Right atrium auricular region (tissue), 2 donors: ENCODE measurements at places on chromosomes 3 and 15. TPM values are rescaled to one million over a fixed set of nuclear protein-coding genes. Genes with fewer than 3 reads are reported as not detected.

Gene IL1RAP
- 6.3 TPM for total RNA-seq

Gene TJP1
- 86.9 TPM for total RNA-seq

Gene TTC23
- total RNA-seq = 14.6 TPM

Gene GOLGA6L4
- 0.15 TPM for total RNA-seq

Gene CCDC54
- total RNA-seq = not detected

Gene ATP2C1
- 49.8 TPM for total RNA-seq

Gene MKRN2OS
- not detected for total RNA-seq

Gene NR1I2
- total RNA-seq = not detected

DNA sequence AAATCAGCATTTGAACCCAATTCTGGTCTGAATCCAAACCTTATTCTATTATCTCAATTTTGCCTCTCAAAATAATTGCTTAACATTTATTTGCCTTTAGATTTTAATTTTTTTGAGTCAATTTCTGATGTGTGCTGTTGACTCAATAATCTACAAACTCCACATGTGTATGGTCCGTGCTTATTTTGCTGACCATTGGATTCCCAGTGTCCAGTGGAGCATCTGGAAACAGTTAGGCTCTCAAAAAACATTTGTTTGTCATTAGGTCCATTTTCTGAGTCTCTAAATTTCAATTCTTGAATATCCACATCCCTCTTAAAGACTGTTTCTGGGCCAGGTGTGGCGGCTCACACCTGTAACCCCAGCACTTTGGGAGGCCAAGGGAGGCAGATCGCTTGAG is 19.2 kb upstream of the MYZAP start:
- H3K4me3 ChIP-seq = no peak overlapping the region
- H3K27me3 ChIP-seq = no peaks in the 10 kb centered on the region
- no peaks in the 10 kb centered on the region for H3K36me3 ChIP-seq
- no peak overlapping the region for H3K27ac ChIP-seq
- DNase-seq = no peak
- no peaks in the 10 kb centered on the region for H3K4me1 ChIP-seq

GRCh38 chr3:53258600-53259426 is 3.0 kb upstream of the TKT start:
- H3K36me3 ChIP-seq = no peaks in the 10 kb centered on the region
- no peak overlapping the region for H3K4me3 ChIP-seq
- peak overlapping the region; percentile 54 for H3K27ac ChIP-seq
- H3K4me1 ChIP-seq = no peaks in the 10 kb centered on the region

- H3K27me3 ChIP-seq = no peaks in the 10 kb centered on the region
- DNase-seq = no peak
- H3K36me3 ChIP-seq = no peaks in the 10 kb centered on the region
- no peak overlapping the region for H3K4me3 ChIP-seq
Measured at GRCh38 chr3:79317551-79318518, 450.0 kb downstream of the ROBO1 start.

DNA sequence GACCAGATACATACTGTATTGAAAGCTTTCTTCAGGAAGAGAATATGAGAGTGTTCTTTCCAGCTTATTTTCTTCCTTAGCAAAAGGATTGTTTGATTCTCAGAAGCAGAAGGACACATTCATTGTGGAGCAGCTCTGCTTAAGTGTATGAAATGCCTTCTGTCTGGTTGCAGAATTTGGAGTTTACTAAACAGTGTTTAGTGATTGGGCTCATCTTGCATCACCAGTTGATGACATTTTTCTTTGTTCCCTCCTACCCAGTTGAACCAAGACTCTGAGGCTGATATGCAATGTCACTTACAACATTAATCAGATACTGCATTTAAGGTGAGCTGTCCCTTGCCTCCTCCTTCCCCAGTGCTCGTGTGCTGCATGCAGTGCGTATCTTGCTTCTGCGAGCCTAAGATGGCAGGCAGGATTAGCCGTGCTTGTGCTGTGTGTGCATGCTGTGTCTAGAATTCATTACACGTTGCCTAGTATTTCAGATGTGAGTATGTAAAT is 18.4 kb downstream of the ZBTB38 start:
- no peak overlapping the region for H3K27ac ChIP-seq
- no peak overlapping the region for H3K4me3 ChIP-seq
- H3K4me1 ChIP-seq = no peaks in the 10 kb centered on the region
- H3K27me3 ChIP-seq = no peaks in the 10 kb centered on the region

GRCh38 chr3:150543531-150543930 is 2.8 kb downstream of the SERP1 start:
- H3K36me3 ChIP-seq = peaks cover 14% of the 10 kb centered on the region
- H3K4me1 ChIP-seq = no peaks in the 10 kb centered on the region
- H3K27ac ChIP-seq = no peak overlapping the region
- DNase-seq = no peak
- no peak overlapping the region for H3K4me3 ChIP-seq
- no peaks in the 10 kb centered on the region for H3K27me3 ChIP-seq

DNA sequence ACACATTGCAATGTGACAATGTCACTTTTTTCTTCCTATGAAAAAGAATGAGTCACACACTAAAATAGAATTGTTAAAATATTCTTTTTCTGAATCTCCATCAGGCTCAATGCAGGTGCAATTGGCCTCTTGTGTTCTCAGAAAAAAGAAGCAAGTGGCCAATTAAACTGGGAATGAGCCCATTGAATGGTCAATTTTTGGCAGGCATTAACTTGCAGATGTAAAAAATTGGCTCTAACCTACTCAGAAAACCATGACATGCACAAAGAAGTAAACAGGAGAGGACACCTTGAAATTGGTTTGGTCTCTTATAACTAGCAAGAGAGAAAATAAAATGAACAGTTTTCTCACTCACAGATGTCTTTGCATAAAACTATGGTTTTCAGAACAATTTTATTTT is 820.8 kb downstream of the TBL1XR1 start:
- DNase-seq = no peak
- no peak overlapping the region for H3K27ac ChIP-seq
- H3K27me3 ChIP-seq = no peaks in the 10 kb centered on the region
- no peaks in the 10 kb centered on the region for H3K4me1 ChIP-seq

DNA sequence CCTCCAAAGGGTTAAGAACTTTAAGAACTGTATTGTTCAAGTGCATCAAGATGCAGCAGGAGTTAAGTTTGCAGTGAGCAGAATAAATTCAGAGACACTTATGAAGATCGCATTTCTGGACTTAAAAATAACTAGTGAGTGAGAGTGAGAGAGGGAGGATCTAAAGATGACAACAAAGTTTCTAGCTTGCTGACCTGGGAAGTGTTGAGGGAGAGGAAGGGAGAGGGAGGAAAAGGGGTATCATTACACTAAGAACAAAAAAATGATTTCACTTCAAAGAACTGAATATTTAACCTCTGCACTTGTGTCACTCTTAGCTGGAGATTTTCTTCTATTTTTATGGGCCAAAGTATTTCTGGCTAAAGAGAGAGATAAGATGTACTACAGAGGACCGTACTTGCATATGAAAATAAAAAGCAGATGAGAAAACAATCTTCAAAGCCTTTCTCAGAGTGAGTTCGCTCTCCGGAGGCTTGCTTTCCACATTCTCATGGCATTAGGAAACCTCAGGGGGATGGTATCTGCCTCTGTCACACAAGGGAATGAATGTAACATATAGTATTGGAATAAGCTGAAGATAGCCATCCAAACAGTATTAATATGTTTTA is 91.4 kb upstream of the TJP1 start:
- H3K4me3 ChIP-seq = no peak overlapping the region
- no peaks in the 10 kb centered on the region for H3K27me3 ChIP-seq
- DNase-seq = no peak
- no peaks in the 10 kb centered on the region for H3K36me3 ChIP-seq
- peak overlapping the region; percentile 33 for H3K27ac ChIP-seq

- H3K36me3 ChIP-seq = no peaks in the 10 kb centered on the region
- H3K4me3 ChIP-seq = no peak overlapping the region
- H3K4me1 ChIP-seq = peaks cover 8% of the 10 kb centered on the region
- no peak overlapping the region for H3K27ac ChIP-seq
- no peak for DNase-seq
- H3K27me3 ChIP-seq = no peaks in the 10 kb centered on the region
Measured at GRCh38 chr3:66797889-66798560, 200.1 kb upstream of the KBTBD8 start.

DNA sequence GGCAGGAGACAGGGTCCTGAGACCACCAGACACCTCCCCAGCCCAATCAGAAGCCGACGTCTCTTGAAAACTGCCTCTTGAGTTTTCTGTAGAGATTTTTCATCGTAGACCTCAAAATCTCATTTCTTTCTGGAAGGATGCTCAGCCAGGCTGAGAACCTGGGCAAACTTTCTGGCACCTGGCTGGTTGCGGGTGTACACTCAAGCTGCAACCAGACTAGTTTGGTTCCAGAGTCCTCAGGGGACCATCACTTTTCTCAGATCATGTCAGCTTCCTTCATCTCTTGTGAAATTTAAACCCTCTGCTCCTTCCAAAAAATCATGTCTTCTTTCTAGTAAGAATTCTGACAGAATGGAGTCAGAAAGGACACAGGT is 45.1 kb downstream of the CMTM7 start:
- DNase-seq = no peak
- H3K27ac ChIP-seq = no peak overlapping the region
- no peaks in the 10 kb centered on the region for H3K27me3 ChIP-seq
- no peaks in the 10 kb centered on the region for H3K4me1 ChIP-seq
- H3K36me3 ChIP-seq = no peaks in the 10 kb centered on the region
- no peak overlapping the region for H3K4me3 ChIP-seq

DNA sequence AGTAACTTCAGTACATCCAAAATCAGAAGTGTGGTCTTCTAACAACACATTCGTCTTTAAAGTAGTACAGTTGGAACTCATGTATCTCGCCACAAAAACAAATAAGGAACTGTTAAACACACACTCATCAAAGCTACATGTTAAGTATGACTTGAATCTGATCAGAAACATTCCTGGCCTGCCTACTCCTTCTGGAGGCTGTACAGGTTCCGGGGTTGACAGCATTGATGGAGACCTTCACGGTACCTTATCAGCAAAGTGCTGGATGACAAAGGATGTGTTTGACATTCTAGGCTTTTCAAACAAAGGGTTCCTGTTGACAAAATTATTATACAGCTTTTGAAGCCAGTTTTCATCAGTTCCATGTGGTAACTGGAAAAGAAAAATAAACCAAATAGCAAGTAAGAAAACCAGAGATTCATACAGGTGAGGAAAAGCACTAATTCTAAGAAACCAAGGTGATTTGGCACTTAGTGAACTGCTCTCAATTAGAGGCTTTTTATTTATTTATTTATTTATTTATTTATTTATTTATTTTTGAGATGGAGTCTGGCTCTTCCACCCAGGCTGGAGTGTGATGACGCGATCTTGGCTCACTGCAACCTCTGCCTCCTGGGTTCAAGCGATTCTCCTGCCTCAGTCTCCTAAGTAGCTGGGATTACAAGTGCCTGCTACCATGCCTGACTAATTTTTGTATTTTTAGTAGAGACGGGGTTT is 44.3 kb downstream of the MYO5C start:
- H3K4me3 ChIP-seq = no peak overlapping the region
- H3K36me3 ChIP-seq = no peaks in the 10 kb centered on the region
- H3K4me1 ChIP-seq = peaks cover under 1% of the 10 kb centered on the region
- H3K27me3 ChIP-seq = no peaks in the 10 kb centered on the region
- H3K27ac ChIP-seq = no peak overlapping the region

DNA sequence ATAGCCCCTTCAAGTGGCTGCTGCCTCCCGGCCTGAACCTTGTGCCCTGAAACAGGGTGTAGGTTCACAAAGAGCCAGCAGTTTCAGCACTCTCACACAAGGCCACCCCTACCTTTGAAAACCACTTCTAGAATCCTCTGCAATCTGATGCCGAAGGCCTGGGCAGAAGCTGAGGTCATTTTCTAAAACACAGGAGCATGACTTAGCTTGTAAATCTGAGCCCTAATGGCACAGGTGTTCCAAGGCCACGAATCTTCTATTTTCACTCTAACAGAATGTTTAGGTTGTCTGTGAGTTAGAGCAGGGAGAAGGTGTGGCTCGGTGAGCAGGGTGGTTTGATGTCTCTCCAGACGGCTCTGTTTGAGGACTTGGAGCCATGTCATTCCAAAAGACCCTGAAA is 62.3 kb downstream of the SYNM start:
- peak overlapping the region; percentile 83 for H3K27ac ChIP-seq
- peaks cover 42% of the 10 kb centered on the region for H3K4me1 ChIP-seq
- H3K27me3 ChIP-seq = no peaks in the 10 kb centered on the region

- no peak for DNase-seq
- H3K27me3 ChIP-seq = no peaks in the 10 kb centered on the region
- no peaks in the 10 kb centered on the region for H3K36me3 ChIP-seq
- H3K4me1 ChIP-seq = no peaks in the 10 kb centered on the region
- no peak overlapping the region for H3K4me3 ChIP-seq
Measured at GRCh38 chr3:55511895-55512570, 24.9 kb upstream of the WNT5A start.

GRCh38 chr3:101413656-101414055 is 93.3 kb upstream of the IMPG2 start:
- no peaks in the 10 kb centered on the region for H3K27me3 ChIP-seq
- no peaks in the 10 kb centered on the region for H3K36me3 ChIP-seq
- H3K27ac ChIP-seq = no peak overlapping the region
- H3K4me3 ChIP-seq = no peak overlapping the region

- H3K4me3 ChIP-seq = no peak overlapping the region
- no peaks in the 10 kb centered on the region for H3K4me1 ChIP-seq
- no peaks in the 10 kb centered on the region for H3K36me3 ChIP-seq
- DNase-seq = no peak
- H3K27ac ChIP-seq = no peak overlapping the region
- H3K27me3 ChIP-seq = no peaks in the 10 kb centered on the region
Measured at GRCh38 chr15:60523056-60523455, 44.1 kb upstream of the ICE2 start.
